ENCODE measurements at places on chromosomes 11 and 22.
A peak's percentile ranks its signal among the peaks of the same experiment; 100 is the strongest.

GRCh38 chr11:7657306-7658025 is 15.8 kb downstream of the CYB5R2 start:
- peak; percentile 67 for DNase-seq

DNA sequence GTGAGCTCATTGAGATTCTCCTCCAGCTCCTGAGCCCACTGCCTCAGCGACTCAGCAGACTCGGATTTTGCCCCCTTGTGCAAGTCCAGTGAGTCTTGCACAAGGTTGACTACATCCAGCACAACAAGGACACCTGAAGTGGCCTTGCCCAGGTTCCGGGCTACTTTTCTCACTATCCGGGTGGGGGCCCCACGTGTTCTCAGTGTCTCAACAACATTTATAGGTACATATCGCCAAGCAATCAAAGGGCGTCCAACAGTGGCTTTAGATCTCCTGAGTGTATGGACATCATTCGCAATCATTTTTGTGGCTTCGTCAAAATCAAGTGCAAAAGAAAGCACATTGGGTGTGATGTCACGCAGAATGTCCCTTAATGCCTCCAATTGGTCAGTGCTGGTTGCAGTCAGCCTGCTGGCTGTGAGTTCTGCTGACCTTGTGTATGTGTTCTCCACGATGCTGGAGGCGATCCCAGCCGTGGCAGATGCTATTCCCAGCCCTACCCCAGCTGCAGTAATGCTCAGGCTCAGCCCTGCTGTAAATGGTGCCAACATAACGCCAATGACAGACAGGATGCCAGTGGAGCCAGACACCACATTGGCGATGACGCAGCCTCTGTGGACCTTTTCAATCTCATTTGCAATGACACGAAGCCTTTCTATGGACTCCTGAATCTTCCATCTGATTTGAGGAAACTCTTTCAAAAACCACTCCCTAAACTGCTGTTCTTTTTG is 10.3 kb downstream of the APOL4 start:
- DNase-seq, result no peak

DNA sequence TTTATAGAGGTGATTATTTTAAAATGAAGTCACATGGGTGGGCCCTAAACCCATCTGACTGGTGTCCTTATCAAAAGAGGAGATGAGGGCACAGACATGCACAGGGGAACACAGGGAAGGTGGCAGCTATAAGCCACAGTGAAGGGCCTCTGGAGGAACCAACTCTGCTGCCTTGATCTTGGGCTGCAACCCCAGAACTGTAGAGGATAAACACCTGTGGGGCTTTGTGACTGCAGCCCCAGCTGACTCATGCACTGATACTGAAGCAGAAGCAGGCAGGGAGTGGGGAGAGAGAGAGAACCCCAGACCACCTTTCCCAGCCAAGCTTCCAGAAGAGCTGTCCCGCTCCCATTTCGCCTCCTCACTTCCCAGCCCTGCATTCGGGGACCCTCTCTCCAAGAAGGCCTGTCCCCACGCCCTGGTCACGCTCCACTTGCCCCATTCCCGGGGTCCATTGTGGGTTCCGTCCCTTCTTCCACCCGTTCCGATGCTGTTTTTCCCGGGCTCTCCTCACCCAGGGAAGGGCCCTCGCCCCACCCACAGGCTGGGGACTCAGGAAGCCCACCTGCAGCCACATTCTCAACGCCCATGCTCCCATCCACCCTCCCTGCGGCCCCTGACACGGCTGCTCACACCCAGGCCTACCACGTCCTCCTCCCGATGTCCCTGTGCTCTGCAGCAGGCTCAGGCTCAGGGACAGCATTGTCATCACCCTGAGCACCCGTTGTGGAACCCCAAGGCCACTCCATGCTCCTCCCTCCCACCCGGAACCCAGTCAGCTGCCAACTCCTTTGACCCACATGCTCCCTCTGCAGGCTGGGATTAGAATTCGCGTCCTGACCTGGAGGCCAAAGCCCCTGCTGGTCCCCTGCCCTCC is 90.8 kb upstream of the SHANK2 start:
- DNase-seq, result peak; percentile 45

- DNase-seq, result no peak
These were observed 602 bp upstream of the AQP11 start for GRCh38 chr11:77589181-77589520.

All from mesenchymal stem cell (in vitro differentiated cells and primary cell).